ENCODE measurements at places on chromosomes 2 and 18.

DNA sequence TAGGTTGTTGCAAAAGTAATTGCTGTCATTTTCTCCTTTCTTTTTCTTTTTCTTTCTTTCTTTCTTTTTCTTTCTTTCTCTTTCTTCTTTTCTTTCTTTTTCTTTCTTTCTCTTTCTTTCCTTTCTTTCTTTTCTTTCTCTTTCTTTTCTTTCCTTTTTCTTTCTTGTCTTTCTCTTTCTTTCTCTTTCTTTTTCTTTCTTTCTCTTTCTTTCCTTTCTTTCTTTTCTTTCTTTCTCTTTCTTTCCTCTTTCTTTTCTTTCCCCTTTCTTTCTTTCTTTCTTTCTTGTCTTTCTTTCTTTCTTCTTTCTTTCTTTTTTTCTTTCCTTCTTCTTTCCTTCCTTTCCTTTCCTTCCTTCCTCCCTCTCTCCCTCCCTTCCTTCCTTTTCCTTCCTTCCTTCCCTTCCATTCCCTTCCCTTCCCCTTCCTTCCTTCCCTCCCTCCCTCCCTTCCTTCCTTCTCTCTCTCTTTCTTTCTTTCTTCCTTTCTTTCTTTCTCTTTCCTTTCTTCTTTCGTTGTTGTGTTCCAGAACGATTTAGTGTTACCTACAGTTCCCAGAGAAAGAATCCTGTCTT lies 178.9 kb downstream of the RPIA start:
- no peak for DNase-seq

GRCh38 chr2:224023188-224023587 lies 15.9 kb downstream of the SERPINE2 start:
- DNase-seq, result no peak

DNA sequence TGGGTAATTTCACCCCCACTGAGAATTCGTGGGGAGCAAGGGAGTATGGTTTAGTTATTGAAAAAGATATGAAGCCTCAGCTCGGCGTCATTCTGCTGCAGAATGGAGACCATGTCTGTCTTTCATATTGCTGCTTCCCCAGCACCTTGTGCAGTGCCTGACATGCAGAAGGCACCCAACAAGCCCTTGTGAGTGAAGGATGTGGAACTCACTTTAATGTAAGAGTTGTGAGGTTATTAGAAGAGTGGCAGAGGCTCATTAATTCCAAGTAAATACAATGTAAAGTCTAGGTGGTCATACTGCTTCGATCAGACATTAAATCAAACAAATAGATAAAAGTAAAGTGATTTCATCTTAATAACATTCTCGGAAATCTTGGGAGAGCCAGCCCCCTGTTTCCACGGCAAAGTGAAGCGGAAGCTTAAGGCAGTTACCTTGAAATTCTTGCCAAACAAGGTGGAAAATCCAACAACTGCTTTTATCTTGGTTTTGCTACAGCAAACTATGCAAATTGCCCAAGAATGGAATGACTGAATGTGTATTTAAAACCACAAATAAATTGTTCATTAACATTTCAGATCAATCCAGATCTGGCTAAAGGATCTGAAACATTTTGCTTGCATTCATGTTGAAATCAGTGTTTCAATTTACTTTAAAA lies 9.6 kb downstream of the CFAP221 start:
- DNase-seq, result no peak

DNA sequence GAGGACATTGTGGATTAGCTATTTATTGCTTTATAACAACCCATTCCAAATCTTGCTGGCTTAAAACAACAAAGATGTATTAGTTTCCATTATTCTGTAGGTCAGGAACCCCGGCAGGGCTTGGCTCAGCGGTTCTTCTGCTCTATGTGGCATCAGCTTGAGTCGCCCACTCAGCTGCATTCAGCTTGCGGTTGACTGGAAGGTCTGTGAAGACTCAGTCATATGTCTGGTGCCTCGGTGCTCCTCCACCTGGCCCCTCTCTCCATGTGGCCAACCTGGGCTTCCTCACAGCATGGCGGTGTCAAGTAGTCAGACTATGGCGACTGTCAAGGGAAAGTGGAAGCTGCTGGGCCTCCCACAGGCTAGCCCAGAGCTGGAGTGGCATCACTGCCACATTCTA lies 48.6 kb downstream of the EMILIN2 start:
- DNase-seq, result no peak

DNA sequence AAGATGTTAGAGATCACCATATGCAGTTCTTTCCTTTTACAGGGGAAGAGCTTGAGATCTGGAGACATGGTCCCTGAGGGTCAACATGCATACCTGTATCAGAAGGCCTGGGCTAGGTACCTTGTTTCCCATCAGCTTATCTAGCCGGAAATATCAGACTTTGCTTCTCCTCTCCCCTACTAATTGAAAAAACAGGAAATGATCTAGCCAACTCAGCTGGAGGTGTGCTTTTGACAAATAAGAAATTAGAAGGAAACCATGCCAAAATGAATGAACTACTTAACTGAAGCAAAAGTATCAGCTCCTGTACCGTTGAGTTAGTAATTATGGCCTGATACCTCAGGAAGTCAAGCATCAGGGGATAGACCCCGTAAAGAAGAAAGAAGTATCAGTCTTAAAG lies 20.4 kb downstream of the PKP4 start:
- DNase-seq, result no peak

DNA sequence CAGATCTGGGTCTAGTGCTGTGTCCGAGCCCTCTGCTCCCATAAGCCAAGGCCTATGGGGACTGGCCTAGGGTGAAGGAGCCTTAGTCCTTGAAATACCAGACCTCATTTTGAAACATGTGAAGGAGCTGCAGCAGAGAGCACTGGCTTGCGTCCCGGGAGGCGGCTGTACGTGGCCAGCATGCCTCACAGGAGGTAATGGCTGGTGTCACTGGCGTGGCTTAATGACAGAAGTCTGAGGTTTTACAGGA lies 72.7 kb upstream of the OTOS start:
- no peak for DNase-seq

- DNase-seq, result no peak
Observed at GRCh38 chr2:219111375-219112061, 49.1 kb downstream of the NHEJ1 start.

DNA sequence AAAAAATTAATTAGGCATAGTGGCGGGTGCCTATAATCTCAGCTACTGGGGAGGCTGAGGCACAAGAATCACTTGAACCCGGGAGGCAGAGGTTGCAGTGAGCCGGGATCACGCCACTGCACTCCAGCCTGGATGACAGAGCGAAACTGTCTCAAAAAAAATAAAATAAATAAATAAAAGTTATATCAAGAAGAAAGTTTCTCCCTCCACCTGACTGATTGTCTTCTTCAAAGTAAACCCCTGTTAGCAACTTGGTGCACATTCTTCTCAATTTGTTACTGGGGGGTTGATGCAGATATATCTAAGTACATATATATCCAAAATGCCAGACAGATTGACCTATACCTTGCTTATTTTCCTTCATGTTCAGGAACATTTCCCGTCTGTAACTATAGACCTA lies 5.2 kb upstream of the MYCN start:
- no peak for DNase-seq

DNA sequence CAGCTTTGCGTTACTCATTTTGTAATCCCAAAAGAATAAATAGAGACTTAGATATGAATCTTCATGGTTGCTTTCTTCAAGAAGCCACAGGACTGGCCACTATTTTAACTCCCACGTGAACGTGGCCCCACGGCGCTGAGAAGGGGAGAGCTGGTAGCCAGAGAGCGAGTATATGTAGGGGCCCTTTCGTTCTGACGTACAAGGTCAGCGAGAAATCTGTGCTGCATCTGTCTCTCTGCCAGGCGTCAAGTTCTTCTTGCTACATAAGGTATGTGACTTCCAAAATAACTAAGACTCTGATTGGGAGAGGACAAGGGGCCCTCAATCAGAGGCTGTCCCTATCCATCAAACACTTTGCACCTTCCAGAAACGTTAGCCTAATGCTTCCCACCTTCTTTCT lies 149.2 kb downstream of the PLEKHA3 start:
- DNase-seq, result no peak

DNA sequence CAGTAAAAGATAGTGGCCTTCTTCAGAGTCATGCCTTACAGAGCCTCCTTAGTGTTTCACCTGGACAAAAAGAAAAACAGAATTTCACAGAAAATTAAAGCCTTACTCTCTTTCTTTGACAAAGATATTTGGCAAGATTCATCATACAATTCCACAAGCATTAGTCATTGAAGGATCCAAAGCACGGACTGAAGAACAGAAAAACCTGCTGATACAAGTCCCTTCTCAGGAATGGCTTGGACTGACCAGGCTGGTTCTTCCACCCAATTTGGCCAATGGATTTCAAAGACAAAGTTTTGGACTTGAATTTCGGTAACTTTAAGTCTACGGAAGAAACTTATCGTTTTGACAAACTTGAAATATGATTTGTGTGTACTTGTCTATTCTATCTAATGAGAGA lies 39.1 kb upstream of the GALNT3 start:
- DNase-seq, result no peak

DNA sequence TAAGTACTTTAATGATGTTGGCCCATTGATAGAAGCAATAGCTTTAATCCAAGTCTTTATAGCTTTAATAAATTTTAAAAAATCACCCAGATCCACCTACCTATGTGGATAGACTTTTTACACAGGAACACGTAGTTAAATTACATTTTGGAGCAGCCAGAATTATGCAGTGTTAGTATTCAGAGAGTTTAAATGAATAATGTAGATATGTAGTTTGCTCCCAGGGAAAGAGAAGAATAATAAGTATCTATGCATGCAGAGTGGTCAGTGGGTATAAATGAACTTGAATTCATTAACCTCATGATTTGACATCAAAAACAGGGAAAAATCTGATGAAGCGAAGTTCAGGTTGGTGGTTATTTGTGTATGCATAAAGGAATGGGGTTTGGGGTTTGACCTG lies 146.3 kb downstream of the CERS6 start:
- no peak for DNase-seq

DNA sequence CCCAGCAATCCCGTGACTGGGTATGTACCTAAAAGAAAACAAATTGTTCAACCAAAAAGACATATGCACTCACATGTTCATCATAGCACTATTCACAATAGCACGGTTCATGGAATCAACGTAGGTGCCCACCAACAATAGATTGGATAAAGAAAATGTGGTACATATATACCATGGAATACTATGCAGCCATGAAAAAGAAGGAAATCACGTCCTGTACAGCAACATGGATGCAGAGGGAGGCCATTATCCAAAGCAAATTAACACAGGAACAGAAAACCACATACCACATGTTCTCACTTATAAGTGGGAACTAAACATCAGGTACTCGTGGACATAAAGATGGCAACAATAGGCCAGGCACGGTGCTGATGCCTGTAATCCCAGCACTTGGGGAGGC lies 207.9 kb upstream of the TNP1 start:
- no peak for DNase-seq

- no peak for DNase-seq
Observed at GRCh38 chr2:226994775-226995174, 158.9 kb downstream of the RHBDD1 start.

GRCh38 chr18:23963443-23964165 lies 51.0 kb upstream of the TTC39C start:
- DNase-seq, result no peak

GRCh38 chr2:85247610-85248009 lies 80.2 kb downstream of the TGOLN2 start:
- DNase-seq, result no peak

DNA sequence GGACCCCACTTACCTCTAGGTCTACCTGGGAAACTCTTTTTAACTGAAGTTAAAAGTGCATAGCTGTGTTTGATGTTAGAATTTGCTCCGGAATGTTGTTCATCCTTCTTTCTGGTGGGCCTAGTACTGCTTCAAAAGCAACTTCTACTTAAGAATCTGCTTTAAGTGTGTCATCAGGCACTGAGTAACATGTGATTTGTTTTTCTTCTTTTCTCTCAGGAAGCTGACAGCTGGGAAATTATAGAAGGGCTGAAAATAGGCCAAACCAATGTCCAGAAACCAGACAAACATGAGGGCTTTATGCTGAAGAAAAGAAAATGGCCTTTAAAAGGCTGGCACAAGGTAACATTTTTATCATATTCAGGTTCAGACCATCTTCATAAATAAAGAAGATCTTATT lies 122.9 kb downstream of the PRKRA start:
- DNase-seq, result no peak

DNA sequence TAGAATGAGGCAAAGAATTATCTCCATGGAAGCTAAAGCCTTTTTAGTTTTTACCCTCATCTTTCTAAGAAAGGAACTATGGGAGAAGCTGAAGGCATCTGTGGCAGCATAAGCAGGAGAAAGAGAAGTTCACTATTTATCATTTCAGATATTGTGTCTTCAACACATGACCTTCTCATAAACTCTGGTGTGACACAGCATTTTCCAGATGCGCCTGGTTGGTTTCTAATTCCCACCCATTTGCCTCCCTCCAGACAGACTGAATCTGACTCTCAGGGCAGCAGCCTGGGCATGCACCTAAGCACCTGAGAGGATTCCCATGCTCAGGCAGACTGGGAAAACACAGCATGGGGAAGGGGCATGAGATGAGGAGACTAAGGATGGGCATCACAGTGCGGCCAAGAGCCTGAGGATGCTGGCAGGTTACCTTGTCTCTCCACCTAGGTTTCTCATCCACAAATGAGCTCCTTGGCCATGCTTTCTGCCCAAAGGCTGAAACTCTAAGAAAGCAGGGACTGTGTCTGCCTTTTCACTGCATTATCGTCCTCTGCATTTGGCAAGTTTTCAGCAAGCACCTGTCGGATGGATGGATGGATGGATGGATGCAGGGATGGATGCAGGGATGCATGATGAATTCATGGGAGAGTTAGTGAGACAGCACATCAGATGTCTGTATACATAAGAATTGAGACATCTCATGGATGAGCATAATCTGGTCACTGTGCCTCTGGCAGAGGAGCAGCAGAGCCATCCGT lies 28.8 kb upstream of the SULT1C4 start:
- no peak for DNase-seq

DNA sequence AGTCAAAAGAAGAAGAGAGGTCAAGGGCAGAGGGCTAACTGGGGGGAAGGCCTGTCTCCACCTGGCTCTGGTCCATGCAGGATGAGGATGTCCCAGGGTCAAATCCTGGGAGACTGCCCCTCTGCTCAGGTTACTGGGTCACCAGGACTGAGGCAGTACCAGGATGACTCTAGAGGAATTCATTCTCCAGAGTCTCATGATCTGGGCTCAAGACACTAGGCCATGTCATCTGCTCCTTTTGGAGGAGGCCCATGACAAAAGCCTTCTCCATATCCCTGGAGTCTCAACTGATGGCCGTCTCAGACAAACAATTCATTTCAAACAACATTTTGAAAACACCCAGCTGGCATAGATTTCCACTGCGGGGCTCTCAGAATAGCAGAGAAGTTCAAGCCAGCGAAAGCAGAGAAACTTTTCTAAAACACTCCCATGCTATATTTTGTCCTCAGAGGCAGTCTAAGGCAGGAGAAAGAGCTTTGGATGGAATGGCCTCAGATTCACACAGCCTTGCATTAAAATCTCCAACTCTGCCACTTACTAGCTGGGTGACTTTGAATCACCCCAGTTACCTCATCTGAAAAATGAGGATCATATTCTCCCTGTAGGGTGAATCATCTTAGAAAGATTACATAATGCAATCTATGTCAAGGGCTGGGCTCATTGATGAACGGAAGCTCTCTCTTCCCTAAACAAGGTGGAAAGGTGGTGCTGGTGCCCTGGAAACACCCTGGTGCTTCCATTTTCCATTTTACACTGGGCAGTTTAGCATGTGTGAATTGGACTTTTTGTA lies 48.8 kb upstream of the LCLAT1 start:
- no peak for DNase-seq

- DNase-seq, result peak; percentile 67
Observed at GRCh38 chr2:75098856-75099255, 100.5 kb downstream of the TACR1 start.

Data from Kasumi-1 (cell line).